ENCODE measurements at places on chromosomes 13 and 19.

GRCh38 chr13:40197049-40197448, 469.4 kb downstream of the FOXO1 start:
- DNase-seq: no peak

- DNase-seq: no peak
Observed at GRCh38 chr13:107799001-107799400, 416.3 kb downstream of the LIG4 start.

DNA sequence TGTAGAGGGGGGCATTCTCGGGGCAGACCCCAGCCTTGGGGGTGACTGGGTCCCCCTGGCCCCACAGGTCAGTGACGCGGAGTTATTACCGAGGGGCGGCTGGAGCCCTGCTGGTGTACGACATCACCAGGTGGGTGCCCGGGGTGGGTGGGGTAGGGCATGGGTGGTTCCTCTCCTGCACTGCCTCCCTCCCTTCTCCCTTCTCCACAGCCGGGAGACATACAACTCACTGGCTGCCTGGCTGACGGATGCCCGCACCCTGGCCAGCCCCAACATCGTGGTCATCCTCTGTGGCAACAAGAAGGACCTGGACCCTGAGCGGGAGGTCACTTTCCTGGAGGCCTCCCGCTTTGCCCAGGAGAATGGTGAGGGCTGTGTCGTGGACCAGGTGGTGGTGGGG, 5.7 kb downstream of the RAB4B start:
- no peak for DNase-seq

DNA sequence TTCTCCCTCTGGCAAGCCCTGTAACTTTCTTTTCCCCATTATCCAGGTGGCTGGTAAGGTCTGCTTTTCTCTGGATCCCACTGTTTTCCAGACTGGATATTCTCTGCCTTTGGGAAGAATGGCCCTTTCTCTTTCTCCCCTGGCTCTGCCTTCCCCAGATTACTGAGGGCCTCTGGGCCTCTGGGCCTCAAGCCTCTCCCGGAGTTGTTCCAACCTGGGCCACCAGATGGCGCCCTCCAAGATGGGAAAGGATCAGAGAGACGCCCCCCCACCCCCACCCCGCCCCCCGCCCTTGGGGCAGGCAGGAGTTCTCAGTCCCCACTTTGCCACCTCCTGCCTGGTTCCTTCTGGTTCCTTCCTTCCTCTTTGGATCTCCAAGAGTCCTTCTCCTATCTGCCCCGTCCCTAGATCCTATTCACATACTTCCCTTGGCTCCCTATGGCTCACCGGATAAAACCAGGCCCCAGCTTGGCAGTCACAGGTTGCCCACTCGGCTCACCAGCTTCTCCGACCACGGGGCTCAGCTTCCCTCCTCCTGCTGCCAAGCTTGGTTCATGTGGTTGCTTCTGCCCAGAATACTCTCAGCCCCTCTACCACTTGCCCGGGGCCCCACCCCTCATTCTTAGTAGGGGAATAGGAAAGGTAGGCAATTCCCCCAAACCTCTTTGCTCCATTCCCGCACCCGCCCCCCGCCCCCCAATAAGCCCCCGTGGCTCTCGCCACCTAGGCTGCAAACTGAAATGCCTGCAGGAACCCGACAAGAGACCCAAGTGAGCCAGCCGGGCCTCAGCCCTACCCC, 13.1 kb downstream of the EPS8L1 start:
- DNase-seq: peak; percentile 13

DNA sequence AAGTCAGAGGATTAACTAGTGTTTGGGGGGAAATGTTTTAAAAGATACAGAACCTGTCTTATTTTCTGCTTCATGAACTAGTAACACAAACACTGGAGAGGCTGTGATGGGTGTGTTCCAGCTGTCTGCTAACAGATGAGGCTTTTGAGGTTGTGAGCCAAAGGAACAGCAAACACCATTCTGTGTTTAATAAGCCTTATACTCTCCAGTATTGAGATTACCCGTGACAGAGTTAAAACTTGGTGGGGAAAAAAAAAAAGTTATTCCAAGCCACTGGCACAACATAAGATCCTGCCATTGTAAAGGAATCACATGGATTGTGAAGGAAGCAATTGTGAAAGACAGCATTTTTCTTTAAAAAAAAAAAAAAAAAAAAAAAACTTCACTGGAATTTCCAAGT, 48.4 kb downstream of the KCTD12 start:
- no peak for DNase-seq

DNA sequence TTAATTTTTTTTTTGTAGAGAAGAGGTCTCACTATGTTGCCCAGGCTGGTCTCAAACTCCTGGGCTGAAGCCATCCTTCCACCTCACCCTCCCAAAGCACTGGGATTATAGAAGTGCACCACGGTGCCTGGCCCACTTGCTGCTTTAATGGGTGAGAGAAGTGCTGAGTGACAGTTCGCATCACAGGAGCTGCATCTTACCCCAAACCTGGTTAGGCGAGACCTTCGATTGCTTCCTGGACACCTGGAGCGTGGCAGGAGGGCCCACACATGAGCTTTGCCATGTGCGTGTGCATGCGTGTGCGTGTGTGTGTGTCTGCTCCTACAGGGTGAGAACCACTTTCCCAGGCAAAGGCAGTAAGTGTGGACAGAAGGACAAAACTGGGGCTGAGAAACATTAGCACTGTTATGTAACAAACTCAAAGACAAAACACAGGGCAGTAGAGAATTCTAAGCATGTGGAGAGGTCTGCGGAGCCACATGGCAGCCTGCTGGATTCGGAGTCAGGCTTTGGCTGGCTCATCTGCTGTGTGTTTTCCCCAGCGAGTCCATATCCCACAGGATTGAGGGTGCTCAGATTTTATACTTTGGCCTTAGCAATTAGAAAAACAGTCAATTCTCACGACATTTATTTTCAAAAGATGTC, 11.7 kb upstream of the MTIF3 start:
- no peak for DNase-seq

DNA sequence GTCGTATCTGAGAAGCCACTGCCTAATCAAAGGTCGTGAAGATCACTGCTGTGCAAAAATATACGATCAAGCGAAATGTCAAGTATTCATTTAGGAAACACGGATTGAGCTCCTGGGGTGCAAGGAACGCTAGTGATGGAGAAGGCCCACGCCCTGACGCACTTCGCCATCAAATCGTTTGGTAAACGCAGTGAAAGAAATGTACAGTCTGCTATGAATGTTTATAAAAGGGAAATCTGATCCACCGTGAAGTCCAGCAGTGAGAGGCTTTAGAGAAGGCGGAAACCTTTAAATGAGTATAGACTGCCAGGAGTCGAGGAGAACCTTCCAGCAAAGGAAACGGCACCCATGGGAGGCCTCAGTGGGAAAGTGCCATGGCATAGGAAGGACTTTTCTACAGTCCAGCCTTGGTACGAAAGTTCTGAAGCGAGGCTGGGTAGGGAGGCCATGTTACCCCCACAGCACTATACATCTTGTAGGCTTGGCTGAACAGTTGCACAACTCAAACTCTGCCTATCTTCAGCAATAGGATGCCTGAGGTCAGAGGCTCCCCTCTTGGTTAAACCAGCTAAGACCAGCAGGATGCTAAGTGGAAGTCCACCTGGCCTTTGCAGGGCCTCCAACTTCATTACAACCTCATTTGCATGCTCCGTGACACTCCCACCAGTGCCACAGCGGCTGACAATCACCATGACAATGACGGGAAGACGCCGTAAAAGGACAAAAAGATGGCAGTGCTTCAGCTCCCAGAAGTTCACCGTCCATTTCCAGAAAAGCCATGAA, 20.4 kb downstream of the PCID2 start:
- DNase-seq: no peak

DNA sequence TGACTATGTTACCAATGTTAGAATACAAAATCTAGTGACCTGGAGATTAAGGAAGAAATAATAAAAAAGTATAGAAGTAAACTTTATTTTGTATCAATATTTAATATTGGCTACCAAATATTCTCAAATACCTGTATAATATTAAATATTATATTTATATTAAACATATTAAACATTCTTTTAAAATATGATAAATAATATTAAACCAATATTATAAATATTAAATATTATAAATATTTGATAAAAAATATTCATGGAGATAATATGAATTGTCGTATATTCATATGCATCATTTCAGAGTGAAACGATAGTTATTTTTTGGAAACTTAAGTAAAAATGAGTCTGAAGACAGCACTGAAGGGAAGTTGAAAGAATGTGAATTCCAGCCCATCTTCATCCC, 571.2 kb upstream of the KLF12 start:
- no peak for DNase-seq

DNA sequence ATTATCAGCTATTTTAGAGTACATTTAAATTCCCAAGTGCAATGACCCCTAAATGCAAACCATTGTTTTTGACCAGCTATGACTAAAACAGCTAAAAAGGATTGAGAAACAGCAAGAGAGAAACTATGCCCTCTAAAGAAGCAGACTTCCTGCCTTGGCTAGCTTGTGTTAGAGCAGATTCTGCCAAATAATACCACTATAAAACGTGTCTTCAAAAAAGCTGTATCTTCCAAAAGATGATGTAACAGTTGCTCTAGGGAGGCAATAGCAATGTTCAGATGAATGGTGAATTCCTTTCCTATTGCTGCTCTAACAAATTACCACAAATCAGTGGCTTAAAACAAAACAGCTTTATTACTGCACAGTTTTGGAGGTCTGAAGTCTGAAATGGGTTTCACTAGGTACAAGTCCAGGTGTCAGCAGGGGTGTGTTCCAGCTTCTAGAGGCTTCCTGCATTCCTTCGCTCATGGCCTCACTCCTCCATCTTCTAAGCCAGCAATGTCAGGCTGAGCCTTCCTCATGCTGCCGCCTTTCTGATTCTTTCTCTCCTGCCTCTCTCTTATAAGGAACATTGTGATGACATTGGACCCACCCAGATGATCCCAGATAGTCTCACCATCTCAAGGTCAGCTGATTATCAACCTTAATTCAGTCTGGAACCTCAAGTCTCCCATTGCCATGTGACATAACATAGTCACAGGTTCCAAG, 84.5 kb downstream of the LRRC63 start:
- DNase-seq: peak; percentile 49

DNA sequence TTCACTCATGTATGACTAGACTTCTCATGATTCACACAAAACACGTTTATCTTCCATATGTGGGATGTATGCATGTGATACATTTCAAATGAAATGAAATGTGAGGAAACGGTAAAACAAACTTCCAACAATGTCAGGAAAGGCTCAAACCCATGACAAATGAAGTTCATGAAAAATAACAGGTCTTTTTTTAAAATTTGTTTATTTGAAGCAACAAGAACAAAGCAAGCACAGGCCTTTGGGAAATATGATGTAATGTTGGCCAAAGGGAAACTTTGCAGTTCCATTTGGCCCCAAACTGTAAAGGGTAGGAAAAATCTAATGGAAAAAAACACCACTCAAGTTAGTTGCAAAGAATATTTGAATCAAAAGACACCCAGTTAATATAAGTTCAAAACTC, 463.8 kb upstream of the ARGLU1 start:
- DNase-seq: no peak

DNA sequence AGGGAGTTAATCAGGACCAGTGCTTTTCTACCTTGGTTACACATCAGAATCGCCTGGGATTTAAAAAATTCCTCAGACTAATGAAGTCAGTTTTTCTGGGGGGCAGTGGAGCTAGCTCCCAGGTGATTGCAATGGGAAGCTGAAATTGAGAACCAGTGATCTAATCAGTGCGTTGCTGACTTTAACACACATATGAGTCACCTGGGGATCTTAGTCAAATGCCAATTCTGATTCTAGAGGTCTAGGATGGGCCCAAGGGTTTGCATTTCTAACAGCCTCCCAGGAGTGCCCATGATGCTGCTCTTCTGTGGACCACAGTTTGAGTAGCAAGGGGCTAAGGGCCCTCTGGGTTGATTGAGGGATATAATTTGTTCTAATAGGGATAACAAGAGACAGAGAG, 54.5 kb downstream of the KL start:
- no peak for DNase-seq

- no peak for DNase-seq
Observed at GRCh38 chr13:35499676-35500075, 23.2 kb upstream of the MAB21L1 start.

- no peak for DNase-seq
Observed at GRCh38 chr13:83733293-83733692, 149.0 kb downstream of the SLITRK1 start.

GRCh38 chr13:23160638-23161480, 19.9 kb upstream of the SGCG start:
- no peak for DNase-seq

Measured in AG04450 (cell line).